ENCODE measurements at places on chromosomes 4 and X. TPM values are rescaled to one million over a fixed set of nuclear protein-coding genes. Genes with fewer than 3 reads are reported as not detected.
A peak's percentile ranks its signal among the peaks of the same experiment; 100 is the strongest.

Gene NXF3
- not detected for total RNA-seq

DNA sequence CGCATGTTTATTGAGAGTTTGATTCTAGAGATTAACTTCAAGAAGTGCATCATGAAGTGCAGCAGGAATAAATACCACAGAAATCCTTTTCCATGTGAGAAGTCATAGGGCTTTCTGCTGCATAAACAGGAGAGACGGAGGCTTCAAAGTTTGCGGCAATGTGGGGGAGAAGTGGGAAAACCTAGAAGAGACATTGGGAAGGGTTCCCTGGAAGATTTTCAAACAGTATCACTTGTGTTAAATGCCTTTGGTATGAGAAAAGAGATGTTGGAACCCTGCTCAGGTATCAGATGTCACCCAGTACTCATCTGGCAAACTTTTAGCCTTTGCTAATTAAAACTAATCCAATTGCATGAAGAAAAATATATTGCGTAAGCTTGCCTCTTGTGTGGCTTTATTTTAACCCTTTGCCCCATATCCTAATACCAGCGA, 15.4 kb downstream of the NHS start:
- DNase-seq, result no peak

DNA sequence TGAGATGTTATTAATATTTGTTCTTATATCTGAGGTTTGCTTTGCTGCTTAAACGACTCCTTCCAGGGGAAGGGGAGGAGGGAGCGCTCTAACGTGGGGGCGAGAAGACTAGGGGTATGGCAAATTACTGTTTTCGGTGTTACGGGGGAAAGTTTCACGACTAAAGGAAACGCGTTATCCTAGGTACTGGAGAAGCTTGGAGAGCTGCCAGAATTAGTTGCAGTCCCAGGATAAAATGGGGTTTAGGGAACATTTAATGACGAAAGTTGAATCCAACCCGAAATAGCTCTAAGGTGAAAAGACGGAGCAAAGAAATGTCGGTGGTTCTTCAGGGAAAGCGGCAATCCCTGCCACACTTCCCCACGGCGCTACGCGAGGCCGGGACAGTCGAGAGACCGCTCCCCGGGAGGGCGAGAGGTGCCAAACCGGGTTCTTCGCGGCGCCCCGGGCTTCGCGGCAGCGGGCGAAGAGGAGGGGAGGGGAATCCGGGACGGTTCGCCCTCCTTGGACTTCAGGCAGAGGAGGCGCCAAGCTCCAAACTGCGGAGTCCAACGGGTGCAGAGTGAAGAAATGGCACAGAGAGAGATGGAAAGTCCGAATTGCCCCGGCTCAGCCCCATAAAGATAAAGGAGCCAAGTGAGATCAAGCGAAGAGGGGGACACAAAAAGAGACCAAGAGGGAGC, 724 bp downstream of the THOC2 start:
- DNase-seq, result peak; percentile 25

Gene RIBC1
- 0.95 TPM for total RNA-seq

Gene CLGN
- total RNA-seq, result 0.18 TPM
